ENCODE measurements at places on chromosomes 2 and 18.
A peak's percentile ranks its signal among the peaks of the same experiment; 100 is the strongest.

DNA sequence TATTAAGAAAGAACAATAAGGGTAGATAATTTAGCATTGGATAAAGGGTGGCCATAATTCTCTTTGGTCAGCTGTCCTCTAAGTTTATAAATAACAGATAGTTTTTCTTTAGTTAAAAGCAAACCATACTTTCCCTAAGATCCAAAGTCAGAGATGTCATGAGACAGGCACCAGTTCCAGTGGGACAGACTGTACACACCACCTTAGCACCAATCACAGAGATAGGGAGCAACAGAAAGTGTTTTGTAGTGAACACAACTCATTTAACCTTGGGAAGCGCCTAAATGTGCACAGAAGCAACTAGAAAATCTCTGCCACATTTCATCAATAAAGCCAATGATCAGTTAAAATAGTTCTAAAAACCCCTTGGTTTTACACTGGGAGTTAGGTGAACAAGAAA lies 186.8 kb upstream of the SMAD7 start:
- no peak for DNase-seq

GRCh38 chr2:211203986-211204385 lies 647.6 kb downstream of the CPS1 start:
- DNase-seq: no peak

- no peak for DNase-seq
These were observed 39.9 kb downstream of the PLEKHB2 start for GRCh38 chr2:131145040-131145439.

DNA sequence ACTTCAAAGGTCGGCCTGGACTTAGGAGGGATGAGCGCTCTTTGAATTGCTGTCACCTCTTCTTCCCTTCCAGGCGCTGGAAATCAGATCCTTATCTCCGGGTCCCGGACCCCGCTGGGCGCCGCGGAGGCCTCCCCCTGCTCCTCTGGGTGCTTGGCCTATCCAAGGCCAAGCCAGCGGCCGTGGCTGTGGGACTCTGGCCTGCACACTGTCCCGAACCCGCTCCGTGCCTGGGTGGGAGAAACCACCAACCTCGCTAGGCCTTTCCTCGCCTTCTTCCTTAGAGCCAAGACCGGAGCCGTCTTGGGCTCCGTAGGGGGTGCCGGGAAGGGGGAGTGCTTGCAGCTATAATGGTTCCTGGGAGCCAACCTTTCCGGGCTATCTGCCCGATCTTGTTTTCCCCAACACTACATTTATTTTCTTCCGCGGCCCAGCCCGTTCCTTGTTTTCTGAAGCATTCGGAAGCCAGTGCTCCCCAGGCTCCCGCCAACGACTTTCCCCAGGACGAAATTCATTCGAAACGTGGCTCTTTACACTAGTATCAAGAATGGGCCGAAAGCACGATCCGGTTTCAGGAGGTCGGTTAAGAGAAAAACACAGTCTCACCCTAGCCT lies 2.4 kb downstream of the OSR1 start:
- DNase-seq: peak; percentile 64

DNA sequence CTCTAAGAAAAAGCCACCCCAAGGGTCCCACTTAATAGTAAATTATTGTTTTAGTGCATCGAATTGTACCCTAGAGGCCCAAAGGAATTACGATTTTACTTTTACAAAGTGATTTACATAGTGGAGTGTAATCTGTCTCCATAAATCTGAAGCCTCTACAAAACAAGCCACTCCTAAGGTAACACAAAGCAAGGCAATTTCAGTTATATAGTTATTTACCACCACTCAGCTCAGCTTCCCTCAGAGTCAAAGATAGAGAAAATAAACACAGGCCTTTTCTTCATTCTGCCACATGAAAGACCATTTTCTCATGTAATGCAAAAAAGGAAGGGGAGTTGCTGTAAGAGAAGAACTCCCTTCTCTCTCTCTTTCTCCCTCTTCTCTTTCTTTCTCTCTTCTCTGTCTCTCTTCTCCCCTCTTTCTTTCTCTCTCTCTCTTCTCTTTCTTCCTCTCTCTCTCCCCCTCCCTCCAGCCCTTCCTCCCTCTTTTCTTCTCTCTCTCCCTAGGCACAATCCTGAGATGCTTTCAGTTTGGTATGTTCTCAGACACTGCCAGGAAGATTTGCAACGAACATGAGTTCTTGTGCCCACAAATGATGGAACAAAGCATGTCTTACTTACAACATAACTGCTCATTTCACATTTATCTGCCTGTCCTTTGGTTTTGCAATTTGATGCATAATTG lies 264.5 kb downstream of the BCL2 start:
- DNase-seq: no peak

DNA sequence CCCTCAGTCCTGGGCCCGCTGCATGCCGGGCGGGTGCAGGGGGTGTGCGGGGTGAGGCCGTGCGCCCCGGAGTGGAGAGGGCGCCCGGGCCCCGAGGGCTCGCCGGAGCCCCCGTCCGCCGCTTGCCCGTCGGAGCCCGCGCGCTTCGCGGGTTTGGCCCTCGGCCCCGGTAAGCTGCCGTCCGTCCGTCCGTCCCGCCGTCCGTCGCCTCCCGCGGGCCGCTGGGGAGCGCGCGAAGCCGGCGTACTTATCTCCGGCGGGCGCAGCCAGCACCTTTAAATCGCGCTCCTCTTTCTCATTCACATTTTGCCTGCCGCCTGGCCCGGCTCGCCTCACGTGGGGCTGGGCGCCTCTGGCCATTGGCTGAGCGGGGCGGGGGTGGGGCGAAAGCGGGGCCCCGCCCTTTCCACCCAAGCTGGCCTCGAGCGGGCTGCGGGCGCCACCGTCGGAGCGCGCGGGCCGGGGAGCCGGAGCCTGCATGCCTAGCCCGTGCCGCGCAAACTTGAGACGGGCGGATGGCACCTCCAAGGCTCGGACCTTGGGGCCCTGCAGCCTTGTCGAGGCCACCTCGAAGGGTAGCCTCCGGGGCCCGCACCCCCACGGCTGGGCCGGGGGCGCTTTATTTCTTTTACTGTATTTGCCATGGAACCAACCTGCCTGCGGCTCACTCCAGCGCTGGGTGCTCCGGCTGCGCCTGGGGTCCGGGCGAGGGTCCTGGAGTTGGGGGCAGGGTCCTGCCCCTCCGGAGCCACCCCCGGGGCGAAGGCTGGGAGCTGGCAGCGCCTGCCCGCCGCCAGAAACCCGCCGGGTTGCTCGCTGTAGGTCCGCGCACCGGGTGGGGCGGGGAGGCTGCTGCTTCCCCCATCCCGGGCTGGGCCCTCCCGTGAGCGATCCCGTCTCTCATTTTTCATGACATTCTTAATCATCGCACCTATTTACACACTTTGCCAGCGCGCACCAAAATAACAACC lies at the start of gene GBX2:
Gene GBX2, minus strand, starts transcription at position 277 of the 971 bp plus-strand sequence. CDS start 415 bp downstream, outside the sequence.
- DNase-seq: peak; percentile 81

DNA sequence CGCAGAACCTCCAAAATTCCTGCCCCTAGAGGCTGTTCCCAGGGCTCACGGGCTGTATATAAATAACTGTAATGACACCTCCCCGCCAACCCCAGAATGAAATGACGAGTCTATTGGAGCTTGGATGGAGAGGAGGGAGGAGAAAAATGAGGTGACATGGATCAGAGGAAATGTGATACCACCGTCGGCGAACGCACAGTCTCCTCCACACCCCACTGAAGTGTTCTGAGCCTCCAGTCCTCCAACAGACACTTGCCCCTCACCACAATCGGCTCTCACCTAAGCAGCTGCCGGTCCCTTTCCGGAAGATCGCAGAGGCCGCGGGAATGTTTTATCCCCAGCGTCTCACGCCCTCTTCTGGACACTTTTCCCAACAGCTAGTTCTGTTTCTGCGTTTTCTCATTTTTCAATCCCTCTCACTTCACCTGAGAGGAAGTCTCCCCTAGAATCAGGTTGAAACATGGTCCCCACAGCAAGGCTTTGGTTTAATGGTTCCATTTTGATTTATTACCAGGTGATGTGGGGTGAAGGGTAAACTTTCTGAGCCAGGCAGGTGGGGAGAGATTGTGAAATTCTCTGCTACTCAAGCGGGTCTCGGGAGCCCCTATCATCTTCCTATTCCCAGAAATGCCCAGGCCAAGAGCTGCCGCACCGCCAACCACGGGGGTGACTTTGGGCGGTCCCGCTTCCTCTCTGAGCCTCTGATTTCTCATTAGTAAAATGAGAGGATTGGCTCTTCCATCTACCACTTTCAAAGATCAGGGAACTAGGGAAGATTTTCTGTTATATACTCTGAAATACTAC lies 9.1 kb upstream of the MYO5B start:
- peak; percentile 58 for DNase-seq

DNA sequence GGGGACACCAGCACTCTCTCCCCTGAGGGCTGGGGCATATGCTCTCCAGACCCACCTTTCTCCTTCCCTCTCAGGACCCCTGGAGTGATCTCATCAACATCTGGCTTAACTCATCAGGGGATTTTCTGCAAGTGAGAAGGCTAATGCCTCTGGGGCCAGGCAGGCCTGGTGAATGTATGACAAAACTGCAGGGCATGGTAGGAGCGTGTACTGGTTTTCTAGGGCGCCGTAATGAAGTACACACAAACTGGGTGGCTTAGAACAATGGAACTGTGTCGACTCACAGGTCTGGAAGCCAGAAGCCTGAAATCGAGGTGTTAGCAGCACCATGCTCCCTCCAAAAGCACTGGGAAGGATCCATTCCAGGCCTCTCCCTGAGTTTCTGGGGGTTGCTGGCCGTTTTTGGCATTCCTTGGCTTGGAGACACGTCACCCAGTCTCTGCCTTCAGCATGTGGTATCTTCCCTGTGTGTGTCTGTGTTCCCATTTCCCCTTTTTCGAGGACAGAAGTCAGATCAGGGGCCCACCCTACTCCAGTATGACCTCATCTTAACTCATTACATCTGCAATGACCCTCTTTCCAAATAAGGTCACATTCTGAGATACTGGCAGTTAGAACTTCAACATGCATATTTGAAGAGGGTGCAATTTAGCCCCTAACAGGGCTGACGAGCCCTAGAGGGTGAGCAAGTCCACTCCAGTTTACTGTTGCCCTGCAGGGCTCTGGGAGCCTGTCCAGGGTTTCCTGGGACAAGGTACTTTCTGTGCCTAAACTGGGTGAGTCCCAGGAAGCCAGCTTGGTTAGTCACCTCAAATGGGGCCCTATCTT lies 45.5 kb upstream of the CAB39 start:
- no peak for DNase-seq

DNA sequence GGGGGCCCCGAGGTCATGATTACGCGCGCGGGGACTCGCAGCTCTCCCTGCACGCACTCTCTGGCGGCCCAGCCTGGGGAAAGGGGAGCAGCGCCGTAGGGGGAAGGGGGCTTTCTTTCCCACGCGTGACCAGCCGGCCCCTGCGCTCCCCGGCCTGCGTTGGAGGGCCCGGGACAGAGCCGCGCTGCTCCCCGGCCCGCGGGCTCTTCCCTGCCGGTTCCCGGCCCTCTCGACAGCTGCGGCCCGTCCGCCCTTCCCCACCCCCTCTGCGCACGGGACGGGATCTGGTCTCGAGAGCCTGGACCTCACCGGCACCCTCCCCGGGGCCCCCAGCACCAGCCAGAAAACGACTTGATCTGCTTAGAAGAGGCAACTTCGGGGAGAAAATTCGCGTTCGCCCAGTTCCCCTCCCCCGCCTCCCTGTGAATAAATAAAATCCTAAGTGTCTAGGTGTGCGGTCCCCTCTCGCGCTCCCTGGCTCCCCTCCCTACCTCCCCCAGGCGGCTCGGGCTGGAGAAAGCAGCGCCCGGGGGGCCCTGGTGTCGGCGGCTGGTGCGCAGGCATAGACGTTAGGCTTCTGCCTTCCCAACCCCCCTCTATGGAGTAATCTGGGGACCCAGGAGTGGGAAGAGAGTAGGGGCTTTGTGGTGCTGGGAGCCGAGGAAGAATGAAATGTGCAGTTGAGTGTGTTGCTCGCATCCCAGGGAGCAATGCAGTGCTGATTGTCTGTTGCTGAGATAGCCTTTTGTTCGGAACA lies 803 bp upstream of the FIGN start:
- DNase-seq: peak; percentile 94

DNA sequence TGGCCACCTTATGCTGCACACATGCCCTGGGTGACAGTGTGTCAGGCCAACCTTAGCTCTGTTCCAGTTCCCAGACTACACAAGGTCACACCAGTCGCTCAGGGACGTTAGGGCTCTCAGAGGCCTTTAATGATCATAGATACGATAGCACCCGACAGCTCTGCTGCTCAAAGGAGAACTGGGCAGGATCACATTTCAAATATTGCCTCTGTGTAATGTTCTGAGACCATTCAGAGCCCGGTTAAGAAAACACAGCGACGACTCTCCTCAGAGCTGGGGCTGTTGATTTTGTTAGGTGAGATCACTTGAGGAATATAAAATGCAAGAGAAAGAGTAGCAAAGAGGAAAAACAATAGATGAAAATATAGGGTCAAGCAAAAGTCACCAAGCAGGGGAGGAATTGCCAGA lies 166.6 kb upstream of the TANK start:
- no peak for DNase-seq

DNA sequence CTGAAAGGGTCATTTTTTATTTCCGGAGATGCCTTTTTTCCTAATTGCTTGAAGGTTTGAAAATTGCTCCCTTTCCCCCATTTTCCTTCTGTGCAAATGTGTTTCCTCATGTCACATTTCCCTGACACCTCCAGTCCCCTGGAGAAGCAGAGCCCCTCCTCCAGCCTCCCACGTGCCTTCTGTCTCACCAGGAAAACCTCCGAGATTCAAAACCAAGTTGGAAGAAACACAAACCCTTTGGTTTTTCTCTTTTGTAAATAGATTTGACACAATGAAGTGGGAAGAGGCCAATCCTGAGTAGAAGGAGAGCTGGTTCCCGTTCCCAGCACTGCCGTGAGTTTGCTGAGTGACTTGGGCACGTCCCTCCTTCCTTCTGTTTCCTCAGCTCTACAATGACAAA lies 125.4 kb upstream of the MYCN start:
- DNase-seq: peak; percentile 42

- DNase-seq: no peak
These were observed 1.6 kb downstream of the OR6B3 start for GRCh38 chr2:240051697-240052096.

- no peak for DNase-seq
These were observed 226.3 kb downstream of the NBAS start for GRCh38 chr2:15334644-15335326.

DNA sequence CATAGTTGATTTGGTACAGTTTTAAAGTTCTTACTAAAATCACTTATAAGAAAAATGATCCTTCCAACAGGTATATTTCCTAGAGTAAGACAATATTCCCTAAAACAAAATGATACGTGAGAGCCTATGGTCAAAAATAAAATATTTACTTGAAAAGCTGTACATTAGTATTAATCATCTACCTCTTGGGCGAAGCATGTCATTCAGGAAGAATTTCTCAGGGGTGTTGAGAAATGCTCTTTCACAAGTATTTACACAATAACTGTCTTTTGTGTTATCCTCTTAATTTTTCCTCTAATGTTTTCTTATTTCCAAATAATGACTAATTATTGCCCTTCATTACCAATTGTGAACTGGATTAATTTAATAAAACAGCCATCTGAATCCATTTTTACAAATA lies 466.3 kb downstream of the SATB2 start:
- no peak for DNase-seq

GRCh38 chr2:133418671-133419070 lies 149.6 kb downstream of the NCKAP5 start:
- DNase-seq: no peak
